HFFc6 (cell line): ENCODE measurements at places on chromosomes 3 and 15. TPM values are rescaled to one million over a fixed set of nuclear protein-coding genes. Genes with fewer than 3 reads are reported as not detected.

DNA sequence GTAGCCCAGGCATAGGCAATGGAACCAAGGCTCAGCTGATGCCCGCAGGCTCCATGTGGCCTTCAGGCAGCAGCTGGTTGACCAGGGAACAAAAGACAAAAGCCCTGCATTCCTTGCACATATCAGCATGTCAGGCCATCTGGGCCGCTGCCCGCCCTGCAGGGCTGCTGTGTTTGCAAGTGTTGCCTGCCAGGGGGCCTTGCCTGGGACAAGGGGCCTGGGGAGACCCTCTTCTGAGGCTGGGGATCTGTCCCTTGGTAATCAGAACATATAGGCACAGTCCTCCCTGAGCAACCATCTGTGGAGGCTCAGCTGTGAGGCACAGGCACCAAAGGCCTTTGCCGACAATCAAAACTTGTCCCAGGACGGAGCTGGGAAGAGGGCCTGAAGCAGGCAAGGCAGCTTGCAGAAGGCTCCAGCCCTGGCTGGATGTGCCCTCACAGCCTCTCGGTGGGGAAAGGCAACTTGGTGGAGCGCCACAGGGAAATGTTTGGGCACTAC lies 138.2 kb downstream of the TPRA1 start:
- no peak for DNase-seq
- peaks cover 17% of the 10 kb centered on the region for H3K4me1 ChIP-seq
- H3K36me3 ChIP-seq = no peaks in the 10 kb centered on the region
- H3K27ac ChIP-seq = no peak overlapping the region

GRCh38 chr3:61237858-61238257 lies 13.4 kb downstream of the FHIT start:
- no peak overlapping the region for H3K4me3 ChIP-seq
- H3K36me3 ChIP-seq = no peaks in the 10 kb centered on the region
- H3K27ac ChIP-seq = no peak overlapping the region
- no peaks in the 10 kb centered on the region for H3K27me3 ChIP-seq

LRTM1 gene
- not detected in 3 replicates for total RNA-seq

DNA sequence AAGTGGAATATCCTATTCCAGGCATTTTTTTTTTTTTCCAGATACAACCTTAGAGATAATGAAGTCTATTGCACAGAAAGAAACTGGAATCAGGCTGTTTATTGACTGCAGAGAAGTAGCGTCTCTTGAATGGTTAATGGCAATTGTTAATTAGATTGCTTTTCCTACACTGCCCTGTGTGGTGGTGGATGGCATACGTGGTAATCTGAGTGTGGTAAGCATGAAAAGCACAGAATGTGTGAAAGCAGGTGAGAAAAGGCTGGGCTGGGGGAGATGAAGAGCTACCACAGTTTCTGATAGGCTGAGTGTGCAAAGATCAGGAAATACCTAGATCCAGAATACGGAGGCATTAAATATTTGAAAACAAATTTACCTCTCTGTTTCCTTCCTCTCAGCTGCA lies 486.3 kb upstream of the TBL1XR1 start:
- no peaks in the 10 kb centered on the region for H3K36me3 ChIP-seq
- H3K4me3 ChIP-seq = no peak overlapping the region
- no peak for DNase-seq
- peaks cover 33% of the 10 kb centered on the region for H3K4me1 ChIP-seq
- H3K27ac ChIP-seq = no peak overlapping the region
- no peaks in the 10 kb centered on the region; the same call in 1 of the 2 replicates for H3K27me3 ChIP-seq

- no peak for DNase-seq
- no peak overlapping the region for H3K4me3 ChIP-seq
- no peak overlapping the region for H3K27ac ChIP-seq
- H3K27me3 ChIP-seq = peaks cover 3% of the 10 kb centered on the region
- H3K36me3 ChIP-seq = no peaks in the 10 kb centered on the region
Observed at GRCh38 chr3:151119188-151119587, 33.7 kb downstream of the MED12L start.

SLC12A8 gene
- total RNA-seq = 1.6 to 4.1 TPM (median 2.4 TPM) in 3 replicates

FOXB1 gene
- not detected in 2 replicates for total RNA-seq

- H3K4me1 ChIP-seq = no peaks in the 10 kb centered on the region
- H3K36me3 ChIP-seq = no peaks in the 10 kb centered on the region
- no peak overlapping the region for H3K27ac ChIP-seq
- no peak overlapping the region for H3K4me3 ChIP-seq
- H3K27me3 ChIP-seq = peaks cover 7% of the 10 kb centered on the region
- no peak for DNase-seq
Observed at GRCh38 chr3:134694466-134694865, 43.6 kb upstream of the KY start.

DNA sequence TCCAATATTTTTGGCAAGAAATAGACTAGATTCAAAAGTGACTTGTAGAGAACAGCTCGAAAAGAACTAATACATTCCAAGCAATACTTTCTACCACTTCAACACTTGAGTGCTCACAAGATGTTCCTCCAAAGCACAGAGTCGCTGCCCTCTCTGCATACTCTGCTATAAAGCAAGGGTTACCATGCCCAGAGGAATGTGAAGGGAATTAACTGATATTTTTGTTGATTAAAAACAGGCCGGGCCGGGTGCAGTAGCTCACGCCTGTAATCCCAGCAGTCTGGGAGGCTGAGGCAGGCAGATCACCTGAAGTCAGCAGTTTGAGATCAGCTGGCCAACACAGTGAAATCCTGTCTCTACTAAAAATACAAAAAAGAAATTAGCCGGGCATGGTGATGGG lies 57.6 kb upstream of the CSPG5 start:
- no peaks in the 10 kb centered on the region; the same call in 1 of the 2 replicates for H3K27me3 ChIP-seq
- H3K4me3 ChIP-seq = no peak overlapping the region
- H3K27ac ChIP-seq = no peak overlapping the region
- DNase-seq = no peak
- H3K36me3 ChIP-seq = peaks cover 22% of the 10 kb centered on the region

DNA sequence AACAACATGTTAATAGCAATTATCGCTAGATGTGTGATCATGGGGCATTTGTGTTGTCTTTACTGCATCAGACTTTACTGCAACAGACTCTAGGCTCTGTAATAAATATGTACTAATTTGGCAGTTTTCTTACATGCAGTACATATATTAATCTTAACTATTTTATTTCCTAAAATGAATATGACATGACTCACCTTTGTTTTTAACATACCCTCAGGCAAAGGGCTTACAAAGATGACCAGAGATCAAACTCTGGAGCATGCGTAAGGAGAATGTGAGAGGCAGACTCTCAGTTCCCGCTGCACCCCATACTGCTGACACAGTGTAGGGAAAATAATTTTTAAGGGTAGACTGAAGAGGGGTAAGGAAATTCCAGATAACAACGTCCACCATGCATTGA lies 7.2 kb upstream of the FAM174B start:
- peaks cover 5% of the 10 kb centered on the region for H3K27me3 ChIP-seq
- H3K36me3 ChIP-seq = no peaks in the 10 kb centered on the region
- H3K4me3 ChIP-seq = no peak overlapping the region
- no peak for DNase-seq
- no peak overlapping the region for H3K27ac ChIP-seq
- H3K4me1 ChIP-seq = peaks cover 15% of the 10 kb centered on the region

DNA sequence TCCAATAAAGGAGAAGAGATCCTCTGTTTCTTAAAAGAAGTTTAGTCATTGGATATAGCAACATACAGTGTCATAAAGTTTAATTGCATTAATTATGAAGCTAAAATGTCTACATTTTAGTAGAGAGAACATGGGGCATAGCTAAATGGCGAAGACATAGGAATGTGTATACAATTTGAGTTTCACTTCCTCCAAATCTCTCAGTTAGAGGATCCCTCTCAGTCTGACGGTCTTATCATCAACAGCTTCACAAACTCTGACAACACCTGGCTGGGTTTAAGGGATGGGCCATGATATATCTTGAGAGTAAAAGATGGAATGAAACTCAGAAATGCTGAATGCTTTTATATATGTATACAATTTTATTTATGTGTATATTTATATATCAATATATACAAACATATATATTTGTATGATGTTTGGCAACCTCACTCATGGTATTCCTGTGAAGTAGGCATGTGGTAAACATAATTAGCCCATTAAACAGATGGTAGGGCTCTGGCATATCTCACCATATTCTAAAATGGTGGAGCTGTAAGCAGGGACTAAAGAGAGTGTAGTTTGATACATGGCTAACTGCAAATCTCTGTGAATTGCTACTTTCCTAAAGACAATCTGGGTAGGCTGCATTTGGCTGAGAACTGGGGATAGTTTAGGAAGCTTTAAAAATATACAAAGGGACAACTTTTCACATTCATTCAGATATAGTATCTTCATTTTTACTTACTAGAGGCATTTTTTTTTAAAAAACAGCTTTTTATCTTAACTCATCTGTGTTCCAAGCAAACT lies 111.6 kb downstream of the TIGIT start:
- peak overlapping the region; percentile 78; the same call in 1 of the 2 replicates for H3K27ac ChIP-seq
- H3K4me3 ChIP-seq = no peak overlapping the region; the same call in 1 of the 2 replicates
- no peak for DNase-seq
- H3K27me3 ChIP-seq = no peaks in the 10 kb centered on the region; the same call in 1 of the 2 replicates
- peaks cover 76% of the 10 kb centered on the region for H3K4me1 ChIP-seq

GRCh38 chr3:34183114-34183513 lies 384.7 kb downstream of the PDCD6IP start:
- H3K4me3 ChIP-seq = no peak overlapping the region
- no peak overlapping the region for H3K27ac ChIP-seq
- H3K4me1 ChIP-seq = no peaks in the 10 kb centered on the region
- no peaks in the 10 kb centered on the region; the same call in none of the 2 replicates for H3K27me3 ChIP-seq

- no peak overlapping the region for H3K4me3 ChIP-seq
- peak; percentile 7 for DNase-seq
- no peak overlapping the region for H3K27ac ChIP-seq
- H3K4me1 ChIP-seq = no peaks in the 10 kb centered on the region
Observed at GRCh38 chr15:76756381-76756780, 148.8 kb downstream of the SCAPER start.

- peak; percentile 48 for DNase-seq
- H3K4me3 ChIP-seq = no peak overlapping the region
- no peak overlapping the region for H3K27ac ChIP-seq
- H3K36me3 ChIP-seq = no peaks in the 10 kb centered on the region
- peaks cover 78% of the 10 kb centered on the region for H3K4me1 ChIP-seq
Observed at GRCh38 chr3:55180936-55181535, 253.2 kb upstream of the LRTM1 start.

DNA sequence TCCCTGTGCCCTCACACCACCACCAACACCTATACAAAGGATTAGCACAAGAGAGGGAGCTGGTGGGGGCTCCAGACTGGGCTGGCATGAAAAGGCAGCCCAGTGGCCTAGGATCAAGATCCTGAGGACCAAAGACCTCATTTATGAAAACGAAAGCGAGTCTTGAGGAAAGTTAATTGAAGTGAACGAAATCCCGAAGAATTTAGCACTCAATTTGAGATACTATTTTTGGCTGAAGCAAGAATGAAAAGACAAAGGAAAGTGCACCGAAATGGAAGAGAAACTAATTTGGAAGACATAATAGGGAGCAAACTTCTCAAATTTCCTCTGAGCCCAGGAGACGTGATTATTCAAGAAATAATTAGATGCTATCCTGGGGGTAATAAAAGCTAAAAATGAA lies 68.7 kb upstream of the SLC6A11 start:
- peaks cover 10% of the 10 kb centered on the region for H3K27me3 ChIP-seq
- H3K4me3 ChIP-seq = no peak overlapping the region
- no peak overlapping the region for H3K27ac ChIP-seq

- no peak overlapping the region for H3K4me3 ChIP-seq
- H3K27me3 ChIP-seq = no peaks in the 10 kb centered on the region
- peaks cover 18% of the 10 kb centered on the region for H3K4me1 ChIP-seq
Observed at GRCh38 chr3:101128001-101128400, 134.8 kb upstream of the ABI3BP start.

GRCh38 chr15:68986322-68986721 lies 28.2 kb upstream of the NOX5 start:
- H3K27me3 ChIP-seq = peaks cover 19% of the 10 kb centered on the region
- H3K27ac ChIP-seq = no peak overlapping the region
- H3K36me3 ChIP-seq = 0 out of 2 replicates have a peak, but pooled peaks cover 6% of the 10 kb centered on the region
- no peak overlapping the region for H3K4me3 ChIP-seq
- peaks cover 6% of the 10 kb centered on the region; the same call in 1 of the 2 replicates for H3K4me1 ChIP-seq

DNA sequence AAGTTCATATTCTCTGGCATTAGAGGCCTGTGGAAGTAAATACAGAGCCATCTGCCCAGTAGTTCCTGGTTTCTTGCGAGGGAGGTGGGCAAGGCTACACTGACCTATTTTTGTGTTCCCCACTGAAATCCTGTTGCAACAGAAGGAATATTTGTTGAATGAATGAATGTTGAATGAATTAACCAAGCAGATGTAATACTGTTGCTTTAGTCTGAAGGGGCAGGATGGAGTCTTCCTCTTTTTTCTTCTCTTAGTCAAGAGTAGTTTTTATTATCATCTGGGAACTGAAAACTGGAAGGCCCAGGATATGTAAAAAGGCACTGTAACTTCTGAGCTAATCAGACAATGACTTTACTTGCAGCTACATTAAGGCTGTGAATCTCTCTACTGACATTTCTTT lies 17.1 kb downstream of the BLOC1S6 start:
- H3K27me3 ChIP-seq = no peaks in the 10 kb centered on the region; the same call in 1 of the 2 replicates
- H3K4me3 ChIP-seq = no peak overlapping the region
- peaks cover 5% of the 10 kb centered on the region; the same call in 1 of the 2 replicates for H3K36me3 ChIP-seq

SV2B gene
- total RNA-seq = not detected in 3 replicates

HSPBAP1 gene
- 1.6 to 3.0 TPM (median 2.3 TPM) in 3 replicates for total RNA-seq

SH2D7 gene
- total RNA-seq = not detected in 3 replicates

- H3K36me3 ChIP-seq = 0 out of 2 replicates have a peak, but pooled peaks cover 12% of the 10 kb centered on the region
- peak overlapping the region; percentile 87 for H3K27ac ChIP-seq
- peaks cover 71% of the 10 kb centered on the region for H3K4me1 ChIP-seq
- H3K4me3 ChIP-seq = peak overlapping the region; percentile 73
- no peaks in the 10 kb centered on the region; the same call in 1 of the 2 replicates for H3K27me3 ChIP-seq
Observed at GRCh38 chr3:171306631-171307030, 153.6 kb downstream of the TNIK start.

DNA sequence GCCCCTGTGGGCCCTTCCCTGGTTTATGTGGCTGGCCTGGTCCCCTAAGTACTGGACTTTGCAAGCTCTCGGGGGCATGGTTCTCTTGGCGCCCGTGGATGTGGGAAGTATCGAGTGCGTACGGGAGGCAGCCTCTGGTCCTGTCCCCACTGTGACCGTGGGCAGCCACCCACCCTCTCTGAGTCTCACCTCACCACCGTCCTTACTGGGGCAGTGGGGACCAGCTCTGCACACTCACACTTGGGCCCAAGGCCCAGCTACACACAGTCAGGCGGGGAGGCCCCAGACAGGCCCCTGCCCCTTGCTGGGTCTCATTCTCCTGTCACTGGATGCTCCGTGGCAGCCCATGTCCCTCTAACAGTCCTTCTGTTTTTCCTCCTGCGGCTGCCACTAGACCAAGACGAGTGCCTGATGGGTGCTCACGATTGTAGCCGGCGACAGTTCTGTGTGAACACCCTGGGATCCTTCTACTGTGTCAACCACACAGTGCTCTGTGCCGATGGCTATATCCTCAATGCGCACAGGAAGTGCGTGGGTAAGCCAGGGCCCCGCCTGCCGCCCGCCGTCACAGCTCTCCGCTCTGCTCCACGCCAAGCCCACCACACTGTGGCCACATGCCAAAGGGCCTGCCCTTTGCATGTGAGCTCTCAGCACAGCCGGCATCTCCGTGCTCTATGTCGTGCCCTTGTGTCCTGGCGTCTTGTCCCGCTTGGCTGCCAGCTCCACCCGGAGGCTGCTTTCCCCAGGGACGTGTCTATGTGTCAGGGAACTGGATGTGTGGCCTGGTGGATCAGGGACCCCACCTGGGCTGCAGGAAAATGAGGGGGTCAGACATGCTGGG lies 72.7 kb downstream of the FBLN2 start:
- peaks cover 10% of the 10 kb centered on the region; the same call in 1 of the 2 replicates for H3K36me3 ChIP-seq
- H3K27me3 ChIP-seq = peaks cover 2% of the 10 kb centered on the region
- H3K4me1 ChIP-seq = no peaks in the 10 kb centered on the region
- DNase-seq = no peak
